Myocyte (in vitro differentiated cells): ENCODE measurements at places on chromosomes 13 and 19. TPM values are rescaled to one million over a fixed set of nuclear protein-coding genes. Genes with fewer than 3 reads are reported as not detected.

- DNase-seq: no peak
Observed at GRCh38 chr13:94660695-94661326, 51.5 kb downstream of the SOX21 start.

DNA sequence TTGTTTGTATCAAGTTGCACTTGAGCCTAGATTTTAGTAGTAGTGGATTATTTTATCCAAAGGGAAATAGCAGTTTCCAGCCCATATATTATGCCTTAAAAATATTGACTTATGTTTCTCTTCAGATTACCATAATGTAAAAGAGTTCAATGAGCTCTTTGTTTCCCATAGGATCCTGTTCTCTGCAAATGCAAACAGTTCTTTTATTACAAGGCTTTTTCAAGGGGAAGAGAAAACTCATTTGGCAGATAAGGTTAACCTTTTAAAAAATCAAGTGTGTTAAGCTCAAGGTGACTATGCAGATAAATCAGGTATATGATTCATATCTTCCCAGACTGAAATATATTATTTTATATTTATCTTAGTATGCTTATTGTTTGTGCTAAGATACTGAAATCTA lies 961.2 kb upstream of the SPRY2 start:
- DNase-seq: no peak

DNA sequence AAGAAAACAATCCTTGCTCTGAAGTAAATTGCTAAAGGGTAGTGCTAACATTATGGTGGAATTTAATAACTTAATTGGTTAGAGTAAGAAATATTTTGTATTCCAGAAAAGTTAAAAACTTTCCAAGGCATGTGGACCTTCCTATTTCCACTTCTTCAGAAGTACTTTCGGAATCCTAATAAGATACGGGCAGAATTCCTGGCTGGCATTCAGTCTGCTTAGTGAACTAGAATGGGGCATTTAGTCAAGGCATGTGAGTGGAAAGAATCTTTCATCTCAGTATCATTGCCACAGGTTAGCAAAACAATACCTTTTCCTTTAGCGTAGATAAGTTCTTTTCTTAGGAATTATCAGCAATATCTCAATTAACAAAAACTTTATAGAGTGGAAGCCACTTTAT lies 85.1 kb downstream of the TNFRSF19 start:
- no peak for DNase-seq

DNA sequence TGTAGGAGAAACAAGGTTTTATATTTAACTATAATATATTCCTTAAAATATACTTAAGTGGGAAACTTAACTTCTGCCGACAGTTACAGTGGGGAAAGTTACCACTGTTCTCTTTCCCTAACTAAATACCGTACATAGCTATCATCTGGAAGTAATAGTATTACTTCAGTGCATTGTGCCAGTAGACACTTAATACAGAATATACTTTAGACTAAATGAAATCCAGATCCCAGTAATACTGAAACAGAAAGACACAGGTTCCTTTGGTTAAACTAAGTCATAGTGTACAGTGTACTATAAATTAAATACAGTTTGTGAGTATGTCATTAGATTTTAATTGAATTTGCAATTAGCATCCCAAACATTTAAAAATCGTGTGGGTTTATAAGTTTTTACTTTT lies 107.5 kb downstream of the PCCA start:
- no peak for DNase-seq

DNA sequence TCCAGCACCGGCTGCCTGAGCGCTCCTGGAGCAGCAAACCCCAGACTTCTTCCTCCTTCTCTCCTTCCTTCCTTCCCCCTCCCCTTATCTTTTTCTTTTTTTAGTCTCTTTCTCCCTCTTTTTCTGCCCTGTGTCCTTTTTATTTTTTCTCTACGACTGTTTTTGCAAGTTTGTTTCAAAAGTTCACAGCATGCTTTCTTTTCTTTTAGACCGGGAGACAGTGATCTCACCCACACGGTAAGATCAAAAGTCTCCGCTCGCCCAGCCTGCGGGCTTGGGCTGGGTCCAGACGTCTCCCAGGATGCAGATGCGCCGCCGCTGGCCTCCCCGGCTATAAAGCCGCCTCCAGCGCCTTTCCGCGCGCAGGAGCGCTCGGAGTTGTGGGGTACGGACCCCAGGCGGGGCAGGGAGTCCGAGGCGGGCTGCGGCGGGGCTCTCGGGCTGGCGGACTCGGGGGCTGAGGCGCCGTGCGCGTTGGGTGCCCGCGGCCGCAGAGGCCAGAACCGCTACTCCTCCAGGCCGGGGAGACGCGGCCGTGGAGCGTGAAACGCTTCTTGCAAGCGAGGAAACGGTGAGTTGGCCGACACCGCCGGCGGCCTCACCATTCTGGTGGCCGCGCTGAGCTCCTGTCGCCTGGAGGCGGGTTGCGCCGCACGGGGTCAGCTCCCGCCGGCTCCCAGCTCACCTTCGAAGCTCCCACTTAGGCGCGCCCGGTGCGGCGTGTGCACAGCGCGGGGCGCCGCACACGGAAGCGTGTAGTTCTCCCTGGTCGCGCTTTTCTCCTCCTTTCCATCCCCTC lies 2.0 kb upstream of the TSHZ3 start:
- DNase-seq: peak; percentile 76

DNA sequence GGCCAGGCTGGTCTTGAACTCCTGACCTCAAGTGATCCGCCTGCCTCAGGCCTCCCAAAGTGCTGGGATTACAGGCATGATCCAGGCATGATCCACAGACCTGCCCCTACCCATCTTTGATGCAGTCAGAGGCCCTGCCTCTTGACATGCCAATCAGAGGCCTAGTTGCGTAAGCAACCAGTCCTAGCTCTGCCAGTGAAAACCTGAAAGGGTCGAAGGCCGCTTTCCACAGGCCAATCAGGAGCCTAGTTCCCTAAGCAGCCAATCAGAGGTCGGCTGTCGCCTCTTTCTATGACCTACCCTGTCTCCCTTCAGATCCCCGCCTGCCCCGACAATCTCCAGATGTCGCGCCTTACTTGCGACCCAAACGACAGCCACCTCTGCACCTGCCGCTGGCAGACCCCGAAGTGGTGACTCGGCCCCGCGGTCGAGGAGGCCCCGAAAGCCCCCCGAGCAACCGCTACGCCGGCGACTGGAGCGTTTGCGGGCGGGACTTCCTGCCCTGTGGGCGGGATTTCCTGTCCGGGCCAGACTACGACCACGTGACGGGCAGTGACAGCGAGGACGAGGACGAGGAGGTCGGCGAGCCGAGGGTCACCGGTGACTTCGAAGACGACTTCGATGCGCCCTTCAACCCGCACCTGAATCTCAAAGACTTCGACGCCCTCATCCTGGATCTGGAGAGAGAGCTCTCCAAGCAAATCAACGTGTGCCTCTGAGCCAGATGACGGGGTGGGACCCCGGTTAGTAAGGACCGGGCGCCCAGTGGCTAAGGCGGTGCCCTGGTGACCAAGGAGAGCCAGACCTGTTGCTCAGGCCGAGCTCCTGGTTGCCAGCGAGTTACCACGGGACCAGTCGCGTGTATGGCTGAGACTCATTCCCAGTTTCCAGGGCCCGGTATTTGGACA lies 6.3 kb downstream of the SYDE1 start:
- DNase-seq: no peak

DNA sequence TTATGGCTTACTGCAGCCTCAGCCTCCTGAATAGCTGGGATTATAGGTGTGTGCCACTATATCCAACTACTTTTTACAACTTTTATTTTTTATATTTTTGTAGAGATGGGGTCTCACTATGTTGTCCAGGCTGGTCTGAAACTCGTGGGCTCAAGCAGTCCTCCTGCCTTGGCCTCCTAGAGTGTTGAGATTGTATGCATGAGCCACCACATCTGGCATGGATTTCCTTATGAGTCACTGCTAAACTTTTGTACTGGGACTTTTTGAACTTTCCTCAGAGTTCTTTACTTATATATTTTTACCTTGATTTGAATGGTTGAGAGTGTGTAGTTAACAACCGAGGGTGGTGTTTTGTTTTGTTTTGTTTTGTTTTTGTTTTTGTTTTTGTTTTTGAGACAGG lies 33.4 kb downstream of the DNAJC3 start:
- no peak for DNase-seq

DNA sequence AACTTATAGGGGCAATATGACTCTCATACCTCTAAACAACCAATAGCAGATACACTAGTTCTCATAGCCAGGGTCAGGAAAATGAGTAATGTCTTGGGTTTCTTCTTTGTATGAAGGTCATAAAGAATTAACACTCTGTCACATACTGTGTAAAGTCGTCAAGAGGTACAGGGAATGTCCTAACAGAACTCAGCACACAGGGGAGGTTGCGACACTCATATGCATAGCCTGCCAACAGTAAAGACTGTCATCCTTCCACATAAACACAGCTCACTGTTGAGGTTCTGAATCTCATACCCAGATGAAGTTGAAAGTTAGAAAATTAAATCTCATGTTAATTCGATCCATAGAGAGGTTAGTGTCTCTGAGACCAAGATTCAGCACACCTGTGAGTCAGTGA lies 34.2 kb upstream of the ZNF254 start:
- DNase-seq: no peak

NHLRC3 gene
- total RNA-seq: 19.5 and 19.6 TPM in 2 replicates

ONECUT3 gene
- not detected in 2 replicates for total RNA-seq
